ENCODE measurements at places on chromosomes 4 and X.
A peak's percentile ranks its signal among the peaks of the same experiment; 100 is the strongest.

- DNase-seq, result no peak
Observed at GRCh38 chrX:139889760-139890159, 43.1 kb downstream of the ATP11C start.

DNA sequence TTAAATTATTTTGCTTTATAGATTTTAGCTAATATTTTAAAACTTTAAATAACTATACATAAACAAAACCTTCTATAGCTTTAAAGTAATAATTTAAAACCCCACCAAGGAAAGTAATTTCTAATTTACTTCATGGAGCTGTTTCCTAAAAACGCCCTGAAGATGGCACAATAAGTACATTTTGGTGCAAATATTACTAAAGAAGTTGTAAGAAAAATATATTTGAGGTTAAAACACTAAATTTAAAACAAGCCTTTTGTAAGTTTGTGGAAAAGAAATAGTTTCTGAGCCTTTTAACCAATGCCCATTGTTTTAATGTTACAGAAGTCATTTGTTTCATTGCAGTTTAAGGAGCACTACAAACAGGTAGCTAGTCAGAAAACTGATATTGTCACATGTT is 137.4 kb upstream of the AGA start:
- no peak for DNase-seq

- DNase-seq, result no peak
Observed at GRCh38 chr4:113349430-113349829, 300.0 kb downstream of the ANK2 start.

DNA sequence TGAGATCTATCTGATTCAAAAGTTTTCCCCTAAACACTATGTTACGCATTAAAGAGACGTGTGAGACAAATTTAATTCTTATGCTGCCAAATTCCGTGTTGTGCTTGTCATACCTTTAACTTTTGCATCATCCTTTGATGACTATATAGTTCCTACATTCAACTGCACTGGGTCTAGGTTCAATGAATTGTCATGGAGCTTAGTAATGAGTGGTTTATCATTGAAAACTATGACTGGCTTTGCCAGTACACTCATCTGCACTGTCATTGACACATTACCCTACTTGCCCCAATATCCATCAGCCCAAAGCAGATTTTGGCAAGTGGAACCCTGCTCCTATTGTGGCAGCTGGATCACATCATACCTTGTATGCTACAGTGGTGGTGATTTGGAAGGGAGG is 882.9 kb upstream of the SLIT2 start:
- no peak for DNase-seq

DNA sequence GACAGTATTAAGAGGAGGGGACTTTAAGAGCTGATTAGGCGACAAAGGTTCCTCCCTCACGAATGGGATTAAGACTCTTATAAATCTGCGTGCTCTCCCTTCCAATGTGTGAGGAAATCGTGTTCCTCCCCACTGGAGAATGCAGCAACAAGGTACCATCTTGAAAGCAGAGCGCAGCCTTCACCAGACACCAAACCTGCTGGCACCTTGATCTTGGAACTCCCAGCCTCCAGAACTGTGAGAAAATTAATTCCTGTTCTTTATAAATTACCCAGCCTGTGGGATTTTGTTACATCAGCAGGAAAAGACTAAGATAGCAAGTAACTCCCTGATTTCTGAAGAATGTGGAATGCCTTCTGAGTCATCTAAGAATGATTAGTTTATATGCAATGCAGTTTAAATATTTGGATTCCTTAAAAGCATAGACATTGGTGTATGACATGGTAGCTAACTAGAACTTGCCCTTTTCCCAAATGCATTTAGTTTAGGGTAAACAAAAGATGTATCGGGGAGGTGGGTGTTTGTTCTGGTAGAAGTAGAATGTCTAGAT is 86.1 kb downstream of the USP46 start:
- peak; percentile 37 for DNase-seq

DNA sequence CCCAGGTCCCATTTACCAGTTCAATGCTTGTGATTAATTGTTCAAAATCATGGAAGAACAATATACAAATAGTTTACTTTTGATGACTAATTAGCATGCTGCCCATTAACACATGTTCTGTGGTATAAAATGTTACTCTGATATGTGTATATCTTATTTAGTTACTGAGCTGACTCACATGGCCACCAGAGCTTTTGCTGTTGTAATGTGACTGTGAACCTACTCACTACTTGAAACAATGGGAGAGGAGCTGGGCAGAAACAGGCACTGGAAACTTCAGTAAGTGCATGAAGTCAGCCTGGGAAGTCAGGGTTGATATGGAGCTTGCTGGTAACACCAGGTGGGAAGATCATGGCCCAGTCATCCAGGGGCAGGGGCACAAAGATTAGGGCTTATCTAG is 72.7 kb upstream of the MAD2L1 start:
- DNase-seq, result no peak

DNA sequence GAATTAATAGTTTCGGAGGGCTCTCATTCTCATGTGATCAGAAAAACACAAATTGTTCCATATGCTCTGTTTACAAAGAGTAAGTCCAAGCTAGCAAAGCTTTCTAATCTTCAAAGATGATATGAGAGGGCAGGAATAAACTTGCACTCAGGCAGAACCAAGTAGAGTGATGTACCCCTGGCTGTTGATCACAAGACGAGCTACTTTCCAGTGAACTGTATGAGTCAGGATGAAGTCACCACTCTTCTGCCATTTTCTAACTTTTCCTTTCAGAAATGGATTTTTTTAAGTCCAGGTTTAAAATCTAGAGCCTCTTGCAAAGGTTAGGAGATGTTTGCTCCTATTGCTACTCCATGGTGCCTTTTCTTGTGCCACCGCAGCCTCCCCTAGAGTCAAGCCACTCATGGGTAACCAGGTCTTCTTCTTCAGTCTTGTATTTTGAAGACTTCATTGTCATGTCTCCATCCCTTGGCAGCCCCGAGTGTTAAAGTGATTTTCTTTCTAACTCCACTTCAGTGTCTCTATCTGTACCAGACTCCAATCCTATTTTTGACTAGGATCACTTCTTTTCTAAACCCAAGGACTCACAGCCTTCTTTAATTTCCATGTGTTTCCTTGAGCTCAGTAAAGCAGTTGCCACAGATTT is 171.9 kb upstream of the GALNT7 start:
- no peak for DNase-seq

GRCh38 chr4:120682981-120683380 is 239.5 kb downstream of the PRDM5 start:
- DNase-seq, result peak; percentile 44

GRCh38 chrX:630612-631496 is at the start of gene SHOX:
SHOX (plus strand) TSS chrX:630791; CDS start chrX:630898, 107 bp downstream.
- no peak for DNase-seq

DNA sequence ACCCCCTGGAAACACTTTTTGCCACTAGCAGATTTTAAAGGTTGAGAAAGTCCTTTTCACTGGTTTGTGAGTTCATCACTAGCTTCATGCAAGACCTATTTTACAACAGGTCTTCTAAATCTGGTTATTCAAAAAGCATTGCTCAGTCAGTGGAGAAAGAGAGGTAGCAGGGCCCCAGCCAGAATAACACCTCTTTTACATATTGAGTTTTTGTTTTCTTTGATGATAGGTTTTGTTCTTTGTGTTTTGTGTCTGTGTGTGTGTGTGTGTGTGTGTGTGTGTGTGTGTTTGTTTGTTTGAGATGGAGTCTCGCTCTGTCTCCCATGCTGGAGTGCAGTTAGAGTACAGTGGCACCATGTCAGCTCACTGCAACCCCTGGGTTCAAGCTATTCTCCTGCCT is 2.7 kb upstream of the VEGFC start:
- no peak for DNase-seq

GRCh38 chr4:103002551-103002950 is 17.0 kb downstream of the SLC9B1 start:
- no peak for DNase-seq

DNA sequence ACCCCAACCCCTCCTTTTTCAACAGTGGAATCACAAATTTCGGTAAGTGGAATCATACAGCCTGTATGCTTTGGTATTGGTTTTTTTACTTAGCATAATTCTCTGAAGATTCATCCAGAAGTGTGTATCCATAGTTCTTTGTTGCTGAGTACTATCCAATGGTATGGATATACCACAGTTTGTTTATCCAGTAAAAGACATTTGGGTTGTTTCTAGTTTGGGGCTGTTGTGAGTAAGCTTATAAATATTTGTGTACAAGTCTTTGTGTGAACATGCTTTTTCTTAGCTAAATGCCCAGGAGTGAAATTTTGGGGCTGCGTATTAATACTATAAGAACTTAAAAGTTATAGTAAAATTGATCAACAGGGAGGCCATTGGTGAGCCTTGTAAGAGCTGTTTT is 57.5 kb upstream of the GC start:
- DNase-seq, result no peak

- DNase-seq, result no peak
Observed at GRCh38 chrX:100409610-100410590, at the start of gene PCDH19. PCDH19 (minus strand) TSS chrX:100410273; CDS start chrX:100408597, 1,676 bp downstream.

- DNase-seq, result no peak
Observed at GRCh38 chr4:162229670-162230069, 65.9 kb upstream of the FSTL5 start.

DNA sequence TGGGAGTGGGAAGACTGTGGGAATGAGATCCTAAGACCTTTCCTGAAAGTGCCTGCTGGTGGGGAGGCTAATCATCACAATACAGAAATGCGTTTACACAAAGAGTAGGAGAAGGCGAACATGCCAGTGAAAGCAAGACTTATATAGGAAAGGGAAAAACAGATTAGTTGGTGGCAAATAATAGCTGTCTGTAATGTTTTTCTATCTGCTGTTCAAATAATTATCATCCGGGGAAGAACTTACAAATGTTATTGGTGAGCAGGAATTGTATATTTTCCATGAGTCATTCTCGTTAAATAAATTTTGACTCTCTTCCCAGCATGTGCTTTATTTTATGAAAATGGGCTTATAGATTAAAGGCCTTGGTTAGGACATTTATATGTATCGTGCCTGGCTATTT is 196.5 kb downstream of the ARHGAP10 start:
- DNase-seq, result peak; percentile 24

GRCh38 chr4:85419103-85419502 is 55.8 kb upstream of the ARHGAP24 start:
- no peak for DNase-seq

Data from AG09309 (cell line).